ENCODE measurements at places on chromosomes 6 and 20.

DNA sequence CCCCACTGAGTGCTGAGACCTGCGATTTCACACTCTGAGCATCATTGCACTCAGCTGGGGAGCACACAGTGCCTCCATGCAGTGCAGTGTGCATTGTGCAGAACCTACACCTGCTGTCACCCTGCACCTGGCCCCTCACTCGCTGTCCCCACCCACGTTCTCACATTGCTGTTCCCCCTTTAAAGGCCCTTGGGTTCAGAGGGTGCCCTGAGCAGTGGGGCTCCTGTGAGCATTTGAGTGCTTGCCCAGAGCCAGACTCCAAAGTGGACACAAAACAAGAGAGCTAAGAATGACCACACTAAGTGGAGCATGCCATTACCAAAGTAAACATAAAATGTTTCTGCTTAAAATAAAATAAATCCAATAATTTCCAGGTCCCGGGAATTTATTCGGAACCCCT is 131.0 kb upstream of the CST7 start:
- no peak for DNase-seq
- H3K27me3 ChIP-seq, result peaks cover 4% of the 10 kb centered on the region
- no peak overlapping the region for H3K27ac ChIP-seq
- H3K4me1 ChIP-seq, result no peaks in the 10 kb centered on the region

GRCh38 chr20:41746635-41747034 is 128.5 kb upstream of the CHD6 start:
- no peaks in the 10 kb centered on the region for H3K36me3 ChIP-seq
- peak; percentile 8 for DNase-seq
- no peak overlapping the region for H3K4me3 ChIP-seq
- H3K4me1 ChIP-seq, result no peaks in the 10 kb centered on the region
- peaks cover 3% of the 10 kb centered on the region for H3K27me3 ChIP-seq

- peaks cover 75% of the 10 kb centered on the region for H3K27me3 ChIP-seq
- H3K4me1 ChIP-seq, result no peaks in the 10 kb centered on the region
- no peak overlapping the region for H3K4me3 ChIP-seq
- no peaks in the 10 kb centered on the region for H3K36me3 ChIP-seq
Observed at GRCh38 chr20:46895906-46896242, 1.2 kb downstream of the EYA2 start.

GRCh38 chr20:9514461-9515213 is at the start of gene LAMP5:
Gene LAMP5 (plus strand): TSS chr20:9514590. CDS start chr20:9514853, 263 bp downstream.
- H3K4me1 ChIP-seq, result no peaks in the 10 kb centered on the region
- no peak within 1 kb of the TSS for H3K27ac ChIP-seq
- no peak within 1 kb of the TSS for H3K4me3 ChIP-seq
- H3K27me3 ChIP-seq, result peaks cover 57% of the 10 kb centered on the region

DNA sequence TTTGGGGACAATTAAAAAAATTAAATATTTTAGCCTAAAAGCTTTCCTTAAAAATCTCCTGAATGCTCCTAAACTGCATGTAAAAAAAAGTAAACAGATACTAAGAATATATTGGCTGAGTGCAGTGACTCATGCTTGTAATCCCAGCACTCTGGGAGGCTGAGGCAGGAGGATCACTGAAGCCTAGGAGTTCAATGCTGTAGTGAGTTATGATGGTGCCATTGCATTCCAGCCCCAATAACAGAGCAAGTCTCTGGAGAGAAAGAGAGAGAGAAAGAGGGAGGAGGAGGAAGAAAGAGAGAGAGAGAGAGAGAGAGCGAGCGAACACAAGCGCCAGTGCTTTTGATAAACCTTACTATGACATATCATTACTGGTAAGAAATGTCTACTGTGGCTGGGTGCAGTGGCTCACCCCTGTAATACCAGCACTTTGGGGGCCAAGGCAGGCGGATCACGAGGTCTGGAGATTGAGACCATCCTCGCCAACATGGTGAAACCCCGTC is 58.8 kb downstream of the FKBP5 start:
- H3K27ac ChIP-seq, result no peak overlapping the region
- H3K36me3 ChIP-seq, result no peaks in the 10 kb centered on the region
- H3K27me3 ChIP-seq, result no peaks in the 10 kb centered on the region
- DNase-seq, result no peak
- no peak overlapping the region for H3K4me3 ChIP-seq

- peaks cover 16% of the 10 kb centered on the region for H3K4me1 ChIP-seq
- H3K4me3 ChIP-seq, result no peak overlapping the region
- H3K36me3 ChIP-seq, result no peaks in the 10 kb centered on the region
- no peak for DNase-seq
- peaks cover 19% of the 10 kb centered on the region for H3K27me3 ChIP-seq
Observed at GRCh38 chr6:157233686-157234085, 89.6 kb downstream of the TMEM242 start.

DNA sequence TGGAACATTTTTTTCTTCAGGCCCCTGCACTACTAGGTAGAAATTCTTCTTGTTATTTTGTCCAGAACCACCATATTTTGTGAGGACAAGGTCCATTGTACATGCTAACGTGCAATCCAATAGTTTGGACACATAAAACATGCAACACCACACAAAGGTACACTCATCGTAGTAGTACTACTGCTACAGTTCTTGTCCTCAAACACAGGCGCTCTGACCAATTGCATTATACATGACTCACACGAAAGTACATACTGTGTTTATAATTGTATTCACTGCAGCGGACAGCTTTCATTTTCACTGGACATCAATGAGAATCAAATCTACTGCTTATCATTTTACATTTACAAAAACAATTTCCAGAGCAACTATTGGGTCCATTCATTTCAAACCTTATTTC is 15.3 kb upstream of the SMLR1 start:
- H3K27ac ChIP-seq, result no peak overlapping the region
- no peaks in the 10 kb centered on the region for H3K27me3 ChIP-seq
- H3K4me3 ChIP-seq, result peak overlapping the region; percentile 25
- no peaks in the 10 kb centered on the region for H3K36me3 ChIP-seq
- 0 out of 2 replicates have a peak, but pooled peaks cover 3% of the 10 kb centered on the region for H3K4me1 ChIP-seq

DNA sequence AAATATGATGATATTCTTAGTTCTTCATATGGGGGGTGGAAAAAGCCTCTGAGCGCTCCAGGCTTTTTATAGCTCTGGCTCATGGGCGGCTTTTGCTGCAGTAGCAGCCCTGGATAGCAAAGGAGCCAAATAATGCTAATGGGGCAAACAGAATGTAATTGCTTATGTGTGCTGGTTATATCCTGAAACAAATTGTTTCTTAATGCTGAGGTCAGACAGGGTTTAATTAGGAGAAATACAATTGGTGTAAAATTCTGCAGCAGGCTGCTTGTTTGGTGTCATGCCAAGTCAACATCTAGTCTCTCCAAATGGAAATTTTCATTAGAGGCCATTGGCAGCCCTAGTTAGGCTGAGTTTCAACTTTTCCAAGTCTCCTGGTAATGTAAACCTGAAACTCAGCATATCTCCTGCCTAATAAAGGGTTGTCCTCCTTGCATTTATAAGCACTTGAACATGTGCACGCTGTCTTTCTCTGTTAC is 530.1 kb upstream of the NOX3 start:
- H3K36me3 ChIP-seq, result no peaks in the 10 kb centered on the region
- no peak for DNase-seq
- H3K27me3 ChIP-seq, result no peaks in the 10 kb centered on the region

- DNase-seq, result no peak
- no peaks in the 10 kb centered on the region for H3K4me1 ChIP-seq
- no peak overlapping the region for H3K4me3 ChIP-seq
- no peaks in the 10 kb centered on the region for H3K36me3 ChIP-seq
Observed at GRCh38 chr6:121143476-121143875, 190.8 kb downstream of the TBC1D32 start.

GRCh38 chr6:14273191-14273590 is 155.6 kb downstream of the CD83 start:
- H3K4me3 ChIP-seq, result no peak overlapping the region
- no peaks in the 10 kb centered on the region for H3K4me1 ChIP-seq
- DNase-seq, result no peak
- no peak overlapping the region for H3K27ac ChIP-seq
- no peaks in the 10 kb centered on the region for H3K36me3 ChIP-seq
- no peaks in the 10 kb centered on the region for H3K27me3 ChIP-seq

Data from SJSA1 (cell line).